Bladder microvascular endothelial cell (primary cell): ENCODE measurements at places on chromosomes 3 and 15. TPM values are rescaled to one million over a fixed set of nuclear protein-coding genes. Genes with fewer than 3 reads are reported as not detected.

The PIF1 gene
- total RNA-seq: 5.9 and 13.4 TPM in 2 replicates

The ABHD2 gene
- total RNA-seq: 16.0 and 80.1 TPM in 2 replicates

The LRRC31 gene
- total RNA-seq: not detected in 2 replicates

The RARB gene
- total RNA-seq: 18.5 and 25.7 TPM in 2 replicates

The TLR9 gene
- under 0.01 and 0.06 TPM in 2 replicates for total RNA-seq

The GOLGA6B gene
- not detected in 2 replicates for total RNA-seq

The LARP6 gene
- 7.1 and 12.6 TPM in 2 replicates for total RNA-seq

The CCR1 gene
- not detected in 2 replicates for total RNA-seq

The SERPINI1 gene
- total RNA-seq: 1.4 and 1.6 TPM in 2 replicates

The ARL6 gene
- 4.7 and 5.0 TPM in 2 replicates for total RNA-seq

The PROS1 gene
- total RNA-seq: 11.5 and 16.3 TPM in 2 replicates

The KNG1 gene
- total RNA-seq: not detected in 2 replicates

The MNS1 gene
- total RNA-seq: 0.25 and 0.32 TPM in 2 replicates

The CHST14 gene
- total RNA-seq: 6.0 and 12.2 TPM in 2 replicates

The RCCD1 gene
- 7.3 and 8.6 TPM in 2 replicates for total RNA-seq

The NR2F2 gene
- 5.8 and 23.0 TPM in 2 replicates for total RNA-seq

The SEMA3F gene
- total RNA-seq: 36.8 and 47.1 TPM in 2 replicates
